EH (cell line): ENCODE measurements at places on chromosomes 13 and 19.
A peak's percentile ranks its signal among the peaks of the same experiment; 100 is the strongest.

DNA sequence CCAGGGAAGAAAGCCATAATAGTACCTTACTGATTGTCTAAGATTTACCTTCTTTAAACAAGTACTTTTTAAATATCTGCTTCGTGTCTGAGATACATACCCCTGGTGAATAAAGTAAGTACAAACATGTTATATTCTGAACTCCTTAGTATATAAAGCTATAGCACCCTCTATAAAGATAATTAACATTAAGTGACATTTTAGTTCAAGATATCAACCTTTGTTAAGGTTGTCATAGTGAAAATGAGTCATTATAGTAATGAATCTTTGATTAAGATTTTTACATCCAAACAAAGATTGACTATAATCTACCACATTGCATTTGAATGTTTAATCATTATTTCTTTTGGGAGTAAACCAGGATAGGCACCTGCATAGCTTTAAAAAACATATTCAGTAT, 55.4 kb upstream of the KCTD4 start:
- DNase-seq = no peak

DNA sequence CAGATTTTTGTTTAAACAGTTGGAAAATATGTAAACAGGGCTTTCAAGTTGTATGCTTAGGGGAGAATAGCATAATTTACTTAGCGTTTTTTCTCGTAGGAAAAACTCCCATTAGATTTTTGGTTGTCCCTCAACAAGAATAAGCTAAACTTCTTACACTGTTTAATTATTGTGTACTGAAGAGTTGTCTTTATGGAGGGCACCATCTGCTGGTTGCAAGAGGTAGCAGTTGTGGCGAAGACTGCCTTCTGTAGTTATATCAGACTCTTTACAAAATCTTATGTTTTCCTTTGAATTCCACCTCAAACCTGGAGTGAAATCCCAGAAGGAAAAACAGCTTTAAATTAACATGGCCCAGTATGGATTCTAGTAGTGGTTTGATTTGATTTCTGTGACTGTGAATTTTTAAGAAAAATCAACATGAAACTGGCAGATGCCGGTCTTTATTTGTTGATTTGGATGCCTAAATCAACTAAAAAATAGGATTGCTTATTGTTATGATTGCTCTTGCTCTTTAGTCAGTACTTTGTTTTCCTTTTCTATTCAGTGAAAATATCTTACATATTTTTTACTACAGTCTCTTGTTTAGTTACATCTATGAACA, 53.4 kb downstream of the PDS5B start:
- DNase-seq = peak; percentile 73

GRCh38 chr13:22287343-22287920, 616.6 kb downstream of the FGF9 start:
- no peak for DNase-seq

DNA sequence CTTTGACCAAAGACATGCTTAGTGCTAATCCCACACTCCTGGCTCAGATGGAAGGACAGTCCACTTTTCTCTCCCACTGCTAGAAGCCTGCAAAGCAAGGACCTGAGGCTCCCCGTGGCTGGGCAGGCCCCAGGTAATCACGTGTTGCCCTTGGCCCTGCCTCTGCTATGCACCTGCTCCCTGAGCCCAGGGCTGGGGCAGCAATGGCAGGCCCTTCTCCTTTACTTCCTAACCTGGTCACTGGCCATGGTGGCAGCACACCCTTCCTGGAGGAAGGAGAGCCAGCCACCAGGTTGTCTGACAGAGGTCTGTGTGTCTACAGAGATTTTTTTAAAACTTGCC, 27.9 kb upstream of the ZNF492 start:
- DNase-seq = no peak

- no peak for DNase-seq
Measured at GRCh38 chr13:42876270-42876714, 94.9 kb downstream of the FAM216B start.

GRCh38 chr19:8194528-8195267, 14.5 kb upstream of the CERS4 start:
- DNase-seq = no peak

GRCh38 chr19:45103156-45103507, 10.2 kb downstream of the PPP1R37 start:
- DNase-seq = peak; percentile 68

- DNase-seq = no peak
Measured at GRCh38 chr19:1782521-1782920, 29.2 kb downstream of the ONECUT3 start.

- DNase-seq = peak; percentile 86
Measured at GRCh38 chr13:29474991-29475390, 120.5 kb downstream of the SLC7A1 start.

GRCh38 chr19:13118424-13119193, 545 bp downstream of the NACC1 start:
- DNase-seq = peak; percentile 71

DNA sequence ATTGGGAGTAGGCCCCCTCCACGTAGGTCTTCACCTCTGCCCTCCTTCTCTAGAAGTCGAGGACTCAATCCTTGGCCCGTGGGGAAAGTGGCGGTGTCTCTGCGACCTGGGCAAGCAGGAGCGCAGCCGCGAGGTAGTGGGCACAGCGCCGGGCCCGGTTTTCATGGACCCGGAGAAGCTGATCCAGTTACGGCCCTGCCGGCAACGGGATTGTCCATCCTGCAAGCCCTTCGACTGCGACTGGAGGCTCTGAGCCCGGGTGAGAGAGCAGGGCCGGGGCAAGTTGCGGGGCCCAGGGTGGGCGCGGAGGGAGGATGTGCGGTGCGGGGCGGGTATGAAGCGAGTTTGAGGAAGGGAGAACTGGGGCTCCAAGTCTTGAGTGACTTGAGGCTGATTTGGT, 2.2 kb downstream of the THSD8 start:
- no peak for DNase-seq

GRCh38 chr19:42356686-42357085, 31.3 kb downstream of the MEGF8 start:
- DNase-seq = no peak

- no peak for DNase-seq
Measured at GRCh38 chr13:53672005-53672404, 643.4 kb downstream of the OLFM4 start.

DNA sequence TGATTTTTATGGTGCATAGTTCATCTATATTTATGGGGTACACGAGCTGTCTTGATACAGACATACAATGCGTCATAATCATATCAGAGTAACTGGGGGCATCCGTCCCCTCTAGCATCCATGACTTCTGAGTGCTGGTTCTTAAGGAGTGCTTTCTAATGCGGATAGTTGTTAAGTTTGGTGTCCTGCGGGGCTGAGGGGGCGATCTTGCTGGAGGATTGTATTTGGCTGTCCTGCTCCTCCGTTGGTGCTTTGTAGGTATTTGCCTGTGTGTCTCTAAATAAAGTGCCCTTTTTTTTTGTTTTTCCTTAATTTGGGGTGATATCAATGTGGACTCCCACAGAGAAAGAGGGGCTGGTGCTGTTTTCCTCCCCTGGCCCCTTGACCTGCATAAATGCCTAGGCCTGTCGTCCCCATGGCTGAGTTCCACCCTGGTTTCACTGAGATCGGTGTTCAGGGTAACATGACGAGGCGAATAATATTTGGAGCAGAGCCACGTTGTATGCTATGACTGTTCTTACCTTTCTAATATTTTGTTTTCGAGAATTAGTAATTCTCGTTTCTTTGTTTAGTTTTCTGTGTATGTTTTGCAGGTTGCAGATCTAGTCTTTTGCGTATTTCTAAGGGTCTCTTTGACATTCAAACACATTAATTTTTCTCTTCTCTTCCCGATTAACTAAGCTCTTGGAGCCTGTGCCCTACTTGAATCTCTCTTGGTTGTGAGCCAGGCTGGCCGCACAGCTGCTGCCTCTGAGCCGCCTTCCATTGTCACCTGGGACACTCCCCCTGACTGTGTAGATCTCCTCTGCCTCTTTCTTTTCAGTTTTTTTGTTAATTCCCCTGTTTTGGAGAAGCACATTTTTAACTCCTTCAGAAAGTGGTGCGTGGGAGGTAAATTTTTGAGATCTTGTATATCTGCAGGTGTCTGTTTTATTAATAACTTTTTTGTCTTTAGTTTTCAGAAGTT, 100.3 kb downstream of the ARHGEF7 start:
- no peak for DNase-seq

- DNase-seq = no peak
Measured at GRCh38 chr19:28846094-28846812, 366.7 kb downstream of the UQCRFS1 start.

GRCh38 chr13:110431425-110432294, 124.6 kb downstream of the COL4A2 start:
- DNase-seq = no peak

DNA sequence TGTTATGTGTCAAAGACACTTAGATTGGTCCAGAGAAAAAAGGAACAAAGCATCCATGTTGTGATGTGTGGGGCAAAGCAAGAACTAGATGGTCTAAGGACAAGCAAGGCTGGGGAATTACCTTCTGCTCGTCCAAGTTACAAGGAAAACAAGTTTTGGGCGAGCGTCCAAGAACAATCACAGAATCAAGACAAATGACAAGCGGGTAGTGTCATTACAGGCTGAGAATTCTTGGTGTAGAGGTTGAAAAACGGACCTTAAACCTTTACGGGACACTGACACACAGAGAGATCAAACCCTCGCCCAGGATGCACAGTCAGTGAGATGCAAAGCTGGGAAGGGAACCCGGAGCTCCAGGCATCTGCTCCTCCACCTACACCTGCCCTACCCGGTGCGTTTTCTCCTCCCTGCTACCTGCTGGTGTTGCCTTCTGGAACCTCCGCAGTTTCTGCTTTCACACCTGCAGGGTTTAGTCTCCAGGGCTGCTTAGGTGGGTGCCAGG, 515 bp upstream of the ZNF324B start:
- no peak for DNase-seq

- no peak for DNase-seq
Measured at GRCh38 chr13:39818953-39819352, 163.5 kb downstream of the COG6 start.

- peak; percentile 49 for DNase-seq
Measured at GRCh38 chr19:48271531-48272151, 1.8 kb downstream of the ZNF114 start.

DNA sequence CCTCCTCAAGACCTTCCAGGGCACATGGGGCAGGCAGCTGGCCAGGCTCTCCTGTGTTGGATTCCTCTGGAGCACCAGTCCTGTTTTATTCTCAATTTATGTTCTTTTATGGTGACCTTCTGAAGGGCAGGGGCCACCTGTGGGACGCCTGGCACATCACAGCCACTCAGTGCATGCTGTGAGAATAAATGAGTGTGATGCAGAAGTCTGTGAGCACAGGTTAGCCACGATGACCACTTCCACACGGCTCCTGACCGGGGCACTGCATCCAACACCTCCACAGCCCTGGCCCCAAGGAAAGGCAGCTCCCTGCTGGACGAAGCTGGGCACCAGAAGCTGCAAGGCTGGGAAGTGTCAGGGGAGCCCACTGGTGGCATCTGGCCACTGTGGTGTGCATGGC, 122.8 kb downstream of the CRYL1 start:
- DNase-seq = no peak

DNA sequence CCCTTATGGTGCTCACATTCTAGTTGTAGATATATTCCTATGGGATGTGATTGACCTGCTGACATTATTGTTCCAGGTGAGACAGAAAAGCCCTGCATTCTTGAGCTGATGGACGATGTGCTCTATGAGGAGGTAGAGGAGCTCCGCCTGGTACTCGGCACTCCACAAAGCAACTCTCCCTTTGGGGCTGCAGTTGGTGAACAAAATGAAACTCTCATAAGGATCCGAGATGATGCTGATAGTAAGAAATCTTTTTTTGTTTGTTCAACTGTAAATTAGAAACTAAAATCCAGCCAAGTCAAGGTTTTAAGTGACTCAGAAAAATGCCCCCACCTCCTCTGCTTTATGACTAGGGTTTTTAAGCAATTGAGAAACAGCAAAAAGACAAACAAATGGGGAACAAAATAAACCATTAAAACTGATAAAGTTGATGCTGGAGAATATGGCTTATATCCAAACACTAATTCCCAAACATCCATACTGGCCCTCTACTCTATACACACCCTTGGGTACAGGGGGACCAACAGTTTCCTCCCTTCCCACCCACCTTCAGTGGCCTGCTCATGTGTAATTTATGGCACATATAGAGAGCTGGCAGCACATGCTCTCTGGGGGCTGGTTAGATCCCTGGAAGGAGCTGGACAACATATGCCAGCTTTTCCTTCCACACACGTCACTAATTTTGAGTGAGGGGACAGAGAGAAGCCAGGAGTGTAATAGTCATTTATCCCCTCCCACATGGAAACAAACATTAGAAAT, 139.6 kb downstream of the STOML3 start:
- no peak for DNase-seq

- DNase-seq = no peak
Measured at GRCh38 chr13:25177012-25177411, 4.9 kb upstream of the AMER2 start.

DNA sequence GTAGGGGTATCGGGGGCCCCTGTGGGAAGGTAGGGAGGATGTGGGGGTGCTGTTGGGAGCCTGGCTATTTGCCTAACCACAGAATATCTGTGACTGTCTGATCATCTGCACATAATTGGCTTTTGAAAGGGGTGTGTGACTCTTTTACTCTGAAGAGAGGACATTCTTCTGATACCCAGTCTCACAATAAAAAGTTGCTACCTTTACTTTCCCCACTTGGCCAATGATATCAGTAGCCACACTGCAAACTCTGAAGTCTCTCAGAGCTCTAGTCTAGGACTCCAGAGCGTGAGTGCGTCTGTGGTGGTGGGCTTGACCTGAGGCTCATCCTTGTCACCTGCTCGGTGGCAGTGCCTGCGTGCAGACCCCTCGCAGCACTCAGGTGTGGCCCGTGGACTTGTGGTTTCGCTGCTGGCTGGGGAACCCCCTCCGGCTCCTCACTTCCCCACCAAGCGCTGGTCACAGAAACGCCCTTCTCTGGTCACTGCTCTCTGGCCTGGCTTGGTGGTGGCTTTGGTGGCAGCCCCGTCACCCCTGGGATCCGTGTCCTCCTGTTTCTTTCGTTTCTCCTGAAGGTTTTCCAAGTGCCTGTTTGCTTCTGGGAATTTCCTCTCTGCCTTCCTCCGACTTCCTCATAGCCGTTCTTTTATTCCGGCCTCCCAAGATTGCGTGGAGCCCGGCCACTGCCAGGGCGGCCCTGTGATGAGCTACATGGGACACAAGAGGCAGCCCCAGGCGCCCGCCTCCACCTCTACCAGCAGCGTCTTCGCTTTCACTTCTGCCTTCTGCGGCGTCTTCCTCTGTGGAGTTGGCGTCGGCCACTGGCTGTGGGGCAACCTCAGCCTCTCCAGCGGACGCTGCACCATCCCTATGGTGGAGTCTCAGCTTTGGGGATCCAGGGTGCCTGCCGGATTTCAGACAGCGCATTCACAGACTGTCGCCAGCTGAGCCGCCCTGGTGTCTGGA, 78.0 kb downstream of the ATP11A start:
- DNase-seq = no peak

- DNase-seq = peak; percentile 21
Measured at GRCh38 chr19:42352301-42353259, 27.1 kb downstream of the MEGF8 start.

DNA sequence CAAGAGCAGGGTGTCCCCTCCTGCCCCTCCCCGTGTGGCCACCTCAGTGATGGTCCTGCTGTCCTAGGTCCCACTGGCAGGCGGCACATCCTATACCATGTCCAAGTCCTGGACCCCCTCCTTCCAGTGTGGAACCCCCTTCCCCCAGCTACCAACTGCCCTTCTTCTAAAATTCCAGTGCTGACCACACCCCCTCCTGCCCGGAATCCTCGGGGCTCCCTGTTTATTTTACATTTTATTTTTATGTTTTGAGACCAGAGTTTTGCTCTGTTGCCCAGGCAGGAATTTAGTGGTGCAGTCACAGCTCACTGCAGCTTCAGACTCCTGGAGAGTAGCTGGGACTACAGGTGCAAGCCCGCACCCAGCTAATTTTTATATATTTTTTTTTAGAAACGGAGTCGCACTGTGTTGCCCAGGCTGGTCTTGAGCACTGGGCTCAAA, 945 bp upstream of the CPAMD8 start:
- DNase-seq = no peak
